T-helper 9 cell (primary cell): ENCODE measurements at places on chromosomes 16 and 17.

- DNase-seq: no peak
Observed at GRCh38 chr16:56286809-56287208, 95.5 kb downstream of the GNAO1 start.

GRCh38 chr17:64399071-64399766, 8.6 kb upstream of the PECAM1 start:
- no peak for DNase-seq

GRCh38 chr17:80981062-80981902, 10.4 kb upstream of the CHMP6 start:
- peak; percentile 45 for DNase-seq

DNA sequence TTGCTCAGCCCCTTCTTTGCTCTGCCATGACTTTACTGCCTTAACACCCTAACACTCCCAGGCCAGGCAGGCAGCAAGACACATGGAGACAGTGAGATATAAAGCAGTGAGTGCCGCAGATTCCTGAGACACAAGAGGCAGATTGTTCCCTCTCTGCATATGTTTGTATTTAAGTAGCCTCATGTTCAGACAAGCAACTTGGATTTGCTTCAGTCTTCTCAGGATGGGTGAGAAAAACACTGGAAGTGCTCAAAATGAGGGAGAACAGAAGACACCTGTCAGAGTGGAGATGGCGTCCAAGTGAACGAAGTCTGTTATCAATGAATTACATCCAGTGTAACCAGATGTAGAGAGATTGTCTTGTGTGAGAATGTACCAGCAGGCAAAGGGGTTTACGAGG, 86.8 kb downstream of the CES1 start:
- DNase-seq: no peak

- DNase-seq: no peak
Observed at GRCh38 chr17:43808076-43808475, 24.9 kb downstream of the MPP3 start.

DNA sequence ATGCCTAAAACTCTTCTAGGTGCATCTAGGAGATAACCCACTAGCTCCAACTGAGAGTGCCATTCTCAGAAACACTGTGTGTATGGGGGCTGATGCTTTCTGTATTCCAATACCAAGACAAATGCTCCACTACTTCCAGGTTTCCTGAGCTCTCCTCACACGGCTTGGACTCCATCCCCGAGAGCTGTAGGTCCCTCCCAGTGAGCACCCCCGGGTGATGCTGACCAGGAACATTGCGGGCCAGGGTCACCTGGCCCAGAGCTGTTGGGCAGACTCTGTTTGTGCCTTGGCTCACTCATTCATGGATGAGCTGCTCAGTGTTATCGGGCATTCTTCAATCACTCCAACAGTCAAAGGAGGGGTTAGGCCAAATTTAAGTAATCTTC, 7.0 kb downstream of the CUEDC1 start:
- no peak for DNase-seq

DNA sequence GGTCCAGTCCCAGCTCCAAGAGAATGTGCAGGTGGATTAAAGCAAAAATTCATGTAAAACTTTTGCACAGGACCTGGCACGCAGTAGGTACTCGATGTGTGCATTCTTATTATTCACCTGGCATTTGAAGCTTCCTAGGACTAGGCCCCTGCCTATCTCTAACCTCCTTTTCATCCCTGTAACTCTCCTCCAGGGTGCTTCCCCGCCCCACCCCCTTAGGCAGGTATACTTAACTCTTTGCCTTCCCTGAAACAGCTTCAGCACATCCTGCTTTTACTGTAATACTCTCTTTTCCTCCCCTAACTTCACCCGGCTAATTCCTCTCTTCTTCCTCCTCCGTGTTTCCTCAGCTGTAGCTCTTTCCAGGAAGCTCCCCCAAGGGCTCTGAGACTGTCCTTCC, 54.8 kb downstream of the CDK5R1 start:
- DNase-seq: no peak

DNA sequence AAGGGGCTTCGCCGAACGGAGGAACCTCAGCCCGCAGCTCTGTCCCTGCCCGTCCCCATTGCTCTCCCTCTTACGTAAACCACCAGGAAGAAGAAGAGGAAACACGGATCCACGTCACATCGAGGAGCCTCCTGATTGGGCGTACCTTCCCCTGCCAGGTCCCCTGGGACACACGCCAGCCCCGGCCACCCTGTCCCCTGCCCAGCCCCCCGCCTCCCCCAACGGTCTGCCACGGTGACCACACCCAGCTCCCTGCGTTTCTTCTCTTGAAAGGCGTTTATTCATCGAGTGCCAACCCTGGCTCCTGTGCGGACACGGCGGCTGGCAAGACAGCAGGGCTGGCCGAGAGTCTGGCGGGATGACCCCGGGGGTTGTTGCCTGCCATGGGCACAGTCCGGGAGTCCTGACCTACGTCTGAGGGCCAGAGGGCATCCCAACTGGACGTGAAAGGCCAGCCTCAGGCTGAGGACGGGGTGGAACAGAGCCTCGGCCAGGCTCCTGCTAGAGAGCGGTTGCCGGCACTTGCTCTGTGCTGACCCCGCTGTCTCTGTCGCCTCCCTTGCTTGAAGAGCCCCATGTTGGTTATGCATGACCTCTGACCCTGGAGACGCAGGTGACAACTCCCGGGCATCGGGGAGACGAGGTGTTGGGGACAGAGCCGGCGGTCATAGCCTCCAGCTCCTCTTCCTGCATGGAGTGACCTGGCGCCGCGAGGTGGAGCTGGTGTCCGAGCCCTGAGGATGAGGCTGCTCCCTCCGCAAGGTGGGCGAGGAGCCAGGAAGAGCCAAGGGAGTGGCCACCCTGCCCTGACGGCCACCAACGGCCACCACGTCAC, 40.5 kb upstream of the ACSF3 start:
- no peak for DNase-seq

DNA sequence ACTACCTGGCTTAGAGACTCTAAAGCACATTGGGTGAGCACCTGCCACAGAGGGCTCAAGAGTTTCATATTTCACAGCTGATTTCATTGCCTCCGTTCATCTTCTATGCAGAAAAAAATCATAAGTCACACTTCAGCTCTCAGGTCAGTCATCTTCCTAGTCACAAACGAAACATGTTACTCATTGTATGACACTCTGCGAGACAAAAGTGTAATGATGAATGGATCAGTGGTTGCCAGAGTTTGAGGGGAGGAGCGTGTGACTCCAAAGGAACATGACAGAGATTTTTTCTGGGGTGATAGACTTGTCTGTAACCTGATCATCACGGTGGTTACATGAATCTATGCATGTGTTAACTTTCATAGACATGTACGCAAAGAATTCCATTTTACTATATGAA, 195.2 kb upstream of the CNTNAP4 start:
- DNase-seq: no peak
